Brain microvascular endothelial cell (primary cell): ENCODE measurements at places on chromosomes 3 and 15.
A peak's percentile ranks its signal among the peaks of the same experiment; 100 is the strongest.

DNA sequence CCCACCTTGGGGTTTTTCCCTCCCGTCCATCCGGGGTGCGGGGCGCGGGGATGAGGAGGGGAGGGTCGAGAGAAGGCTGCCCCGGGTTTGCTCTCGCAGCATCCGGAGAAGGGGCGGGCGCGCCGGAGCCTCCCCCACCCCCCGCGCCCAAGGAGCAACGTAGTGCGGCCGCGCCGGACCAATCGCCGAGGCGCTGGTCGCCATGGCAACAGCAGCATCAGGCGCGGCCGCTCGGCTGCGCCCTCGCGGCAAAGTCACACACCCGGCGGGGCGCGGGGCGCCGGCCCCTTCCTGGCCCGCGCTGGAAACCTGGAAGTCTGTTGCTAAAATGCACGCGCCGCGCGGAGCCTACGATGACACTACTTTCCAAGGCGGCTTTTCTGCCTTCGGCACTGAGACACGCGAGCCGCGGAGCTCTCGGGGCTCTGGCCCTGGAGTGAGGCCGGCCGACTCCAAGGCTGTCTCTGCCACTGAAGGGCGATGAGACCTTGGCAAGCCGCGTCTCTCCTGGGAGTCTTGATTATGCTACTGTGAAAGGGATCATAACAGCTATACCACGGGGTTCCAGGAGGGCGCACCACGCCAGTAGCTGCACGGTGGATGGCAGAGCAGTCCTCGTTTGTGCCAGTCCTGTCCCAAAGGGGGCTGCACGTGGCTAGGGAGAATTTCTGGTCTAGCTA, at the start of gene IQSEC1:
IQSEC1 (minus strand) TSS at position 104 of the 680 bp plus-strand sequence. CDS start 415 bp downstream, outside the sequence.
- DNase-seq, result no peak

- no peak for DNase-seq
Observed at GRCh38 chr3:63429905-63430304, 151.8 kb downstream of the SYNPR start.

DNA sequence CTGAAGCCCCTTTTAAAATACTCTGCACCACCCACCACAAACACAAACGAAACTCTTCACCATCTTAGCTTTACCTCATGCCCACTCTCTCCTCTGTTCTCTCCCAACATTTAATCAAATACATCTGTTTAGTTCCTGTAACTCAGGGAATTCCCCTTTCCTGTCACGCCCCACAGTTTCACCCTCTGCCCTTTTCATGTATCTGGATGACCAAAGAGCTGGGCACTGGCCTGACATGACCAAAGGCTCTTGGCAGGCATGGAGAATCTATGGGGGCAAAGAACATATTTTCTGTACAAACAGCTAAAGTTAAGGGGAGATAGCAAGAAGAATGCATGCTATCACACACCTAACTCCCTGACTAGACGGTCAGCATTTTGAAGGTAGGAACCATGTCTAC, 270.0 kb downstream of the TBL1XR1 start:
- DNase-seq, result no peak

DNA sequence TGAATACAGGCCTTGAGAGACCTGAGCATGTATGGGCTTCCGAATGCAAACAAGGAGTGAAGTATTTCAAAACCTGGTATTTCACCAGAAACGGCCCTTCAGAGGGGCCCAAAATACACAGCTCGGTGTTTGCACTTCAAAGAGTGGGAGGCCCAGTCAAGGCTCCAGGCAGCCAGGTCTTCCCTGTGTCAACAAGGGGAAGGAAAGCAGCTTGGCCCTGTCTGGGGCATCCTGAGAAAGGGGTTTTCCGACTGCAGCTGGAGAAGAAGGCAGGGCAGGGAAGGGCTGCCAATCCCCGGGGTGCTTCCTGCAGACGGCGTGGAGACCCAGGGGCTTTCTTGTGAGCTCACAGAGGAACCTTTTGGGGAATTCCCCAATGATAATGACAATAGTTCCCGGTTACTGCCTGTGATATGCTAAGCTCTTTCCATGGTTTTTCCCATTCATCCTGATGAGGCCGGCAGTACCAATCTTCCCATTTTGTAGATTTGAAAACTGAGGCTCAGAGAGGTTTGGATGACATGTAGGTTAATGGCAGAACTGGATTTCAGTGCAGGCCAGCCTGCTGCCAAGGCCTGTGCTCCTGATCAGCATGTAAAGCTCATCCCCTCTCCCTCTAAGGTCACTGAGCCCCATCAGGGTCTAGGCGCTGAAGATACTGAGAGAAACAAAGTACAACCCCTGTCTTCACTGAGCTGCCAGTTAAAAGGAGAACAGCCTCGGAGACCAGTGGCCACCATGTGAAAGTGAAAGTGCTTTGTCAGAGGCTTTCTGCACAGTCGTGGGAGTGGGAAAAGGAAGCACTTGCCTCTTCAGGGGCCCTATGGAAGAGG, 43.0 kb upstream of the TLE3 start:
- peak; percentile 66 for DNase-seq

DNA sequence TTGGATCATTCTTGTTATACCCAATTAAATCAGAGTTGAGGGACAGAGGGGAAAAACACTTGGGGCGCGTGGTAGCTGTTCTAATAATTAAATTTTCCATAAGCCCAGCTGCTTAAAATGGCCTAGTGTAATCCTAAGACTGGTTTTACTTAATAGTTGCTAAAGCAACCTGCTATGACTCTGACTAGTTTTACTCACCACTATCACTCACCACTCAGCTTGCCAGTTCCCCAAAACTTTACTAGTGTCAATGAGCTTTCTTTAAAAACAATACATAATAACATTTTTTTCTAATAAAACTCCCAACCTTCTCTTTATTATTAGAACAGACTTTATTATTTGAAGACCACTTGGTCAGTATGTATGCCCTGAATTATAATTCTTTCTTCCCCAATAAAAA, 49.6 kb downstream of the ECT2 start:
- DNase-seq, result no peak

DNA sequence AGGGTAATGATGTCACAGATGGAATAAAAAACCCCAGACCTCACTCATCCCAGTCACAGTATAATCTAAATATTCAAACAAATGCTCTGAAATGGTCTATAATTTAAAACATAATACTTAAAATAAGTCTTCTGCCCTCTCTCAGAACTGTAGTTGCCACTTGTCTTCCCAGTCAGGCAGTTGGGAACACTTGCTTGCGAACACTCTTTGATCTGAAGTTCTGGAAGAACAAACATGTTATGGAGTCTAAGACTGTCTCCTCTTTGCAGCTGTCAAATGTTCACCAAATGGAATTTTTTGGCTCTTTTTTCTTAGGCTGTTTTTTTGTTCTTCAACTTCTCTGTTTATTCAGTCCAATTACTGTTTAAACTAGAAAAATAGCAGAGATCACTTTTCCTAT, 711.1 kb upstream of the GOLIM4 start:
- no peak for DNase-seq

- no peak for DNase-seq
Observed at GRCh38 chr3:116640109-116640508, 69.5 kb upstream of the TUSC7 start.

DNA sequence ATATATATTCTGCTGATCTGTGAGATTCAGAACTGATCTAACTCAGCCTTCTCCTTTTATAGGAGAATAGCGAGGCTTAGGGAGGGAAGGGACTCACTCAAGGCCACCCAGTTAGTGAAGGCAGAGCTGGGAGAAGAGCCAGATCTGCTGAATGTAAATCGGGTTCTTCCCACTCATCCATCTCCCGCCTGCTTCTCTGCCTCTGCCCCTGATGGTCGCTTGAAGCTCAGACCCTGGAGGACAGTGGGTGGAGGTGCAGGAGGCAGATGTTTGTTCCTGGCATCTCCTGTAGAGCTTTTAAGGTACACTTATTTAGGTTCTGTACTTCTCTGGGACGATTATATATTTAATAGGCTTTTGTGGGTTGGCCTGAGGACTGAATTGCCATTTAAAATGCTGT, 4.3 kb downstream of the PDIA5 start:
- DNase-seq, result no peak

DNA sequence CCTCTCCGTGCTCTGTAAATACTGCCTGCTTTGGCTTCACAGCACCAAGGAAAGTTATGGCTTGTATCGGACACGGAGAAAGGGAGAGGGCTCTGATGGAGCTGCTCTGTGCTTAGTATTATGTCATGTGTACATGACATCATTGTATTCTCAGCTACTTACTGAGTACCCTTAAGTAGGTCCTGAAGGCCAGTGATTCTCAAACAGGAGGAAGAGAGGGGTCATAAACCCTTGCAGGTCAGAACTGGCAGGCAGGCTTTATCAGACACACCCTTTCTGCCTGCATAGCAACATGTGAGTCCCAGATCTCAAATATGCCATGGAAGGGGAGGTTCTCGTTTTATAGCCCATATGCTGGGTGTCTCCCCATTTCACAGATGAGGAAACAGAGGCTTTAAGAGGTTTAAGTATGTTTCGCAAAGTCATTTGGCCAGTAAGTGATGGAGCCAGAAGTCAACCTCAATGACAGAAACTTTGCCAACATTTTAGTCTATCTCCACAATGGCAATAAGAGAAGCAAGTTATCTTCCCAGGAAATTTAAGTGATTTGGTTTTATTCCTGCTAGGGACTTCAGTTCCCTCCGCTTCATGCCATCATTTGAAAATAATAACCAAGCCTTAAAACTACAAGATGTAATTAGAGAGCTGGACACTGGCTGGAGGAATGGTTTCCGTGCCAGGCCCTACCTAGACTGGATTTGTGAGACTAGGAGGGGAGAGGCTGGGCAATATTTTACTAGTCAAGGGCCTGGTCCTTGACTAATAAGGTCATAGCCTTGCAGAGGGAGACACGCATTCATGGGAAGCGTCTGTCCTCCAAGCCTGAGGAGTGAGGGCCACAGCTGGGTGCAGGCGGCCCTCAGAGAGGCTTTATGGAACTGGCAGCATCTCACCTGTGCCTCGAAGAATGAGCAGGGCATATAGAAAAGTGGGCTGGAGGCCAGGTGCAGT, 133.0 kb downstream of the XXYLT1 start:
- no peak for DNase-seq

DNA sequence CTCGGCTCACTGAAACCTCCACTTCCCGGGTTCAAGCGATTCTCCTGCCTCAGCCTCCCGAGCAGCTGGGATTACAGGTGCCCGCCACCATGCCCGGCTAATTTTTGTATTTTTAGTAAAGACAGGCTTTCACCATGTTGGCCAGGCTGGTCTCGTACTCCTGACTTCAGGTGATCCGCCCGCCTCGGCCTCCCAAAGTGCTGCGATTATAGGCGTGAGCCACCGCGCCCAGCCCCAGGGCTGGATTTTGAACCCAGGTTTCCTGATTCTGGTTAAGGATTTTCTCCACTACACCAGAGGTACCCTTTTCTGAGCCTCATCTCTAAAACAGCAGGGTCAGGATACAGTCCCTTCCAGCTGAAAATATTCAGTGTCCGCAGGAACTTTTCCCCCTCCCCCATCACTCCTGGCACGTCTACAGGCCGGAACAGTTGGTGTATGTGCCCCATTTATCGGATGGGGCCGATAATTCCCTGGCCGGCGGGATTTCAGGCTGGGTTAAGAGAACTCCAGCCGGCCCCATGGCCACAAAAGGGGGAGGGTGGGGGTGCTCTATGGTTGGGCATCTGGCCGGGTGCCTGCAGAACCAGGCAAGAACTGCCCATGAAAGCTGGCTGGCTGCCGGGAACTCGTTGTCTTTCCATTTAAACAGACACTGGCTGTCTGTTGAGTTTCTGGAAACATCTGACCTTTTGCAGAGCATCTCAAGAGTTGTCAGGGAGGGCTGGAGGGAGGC, 26.8 kb upstream of the SEMA4B start:
- DNase-seq, result no peak

- peak; percentile 4 for DNase-seq
Observed at GRCh38 chr3:72086042-72086742, 301.2 kb upstream of the PROK2 start.

DNA sequence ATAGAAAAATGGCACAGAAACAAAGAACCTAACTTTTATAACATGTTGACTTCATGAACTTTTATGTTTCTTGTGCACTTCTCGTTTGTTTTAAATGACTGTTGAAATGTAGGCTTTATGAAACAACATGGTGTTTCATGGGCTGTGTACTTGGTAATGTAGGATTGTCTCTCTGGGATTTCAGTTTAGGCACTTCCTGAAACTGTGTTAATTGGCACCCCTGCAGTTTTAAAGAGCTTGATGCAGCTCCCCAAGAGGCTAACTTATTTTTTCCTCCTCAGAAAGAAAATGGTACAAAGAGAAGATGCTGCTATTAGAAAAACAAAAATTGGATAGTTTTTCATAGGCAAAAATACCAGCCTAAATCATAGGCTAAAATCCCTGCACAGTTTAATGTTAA, 239.2 kb downstream of the GRM7 start:
- no peak for DNase-seq

DNA sequence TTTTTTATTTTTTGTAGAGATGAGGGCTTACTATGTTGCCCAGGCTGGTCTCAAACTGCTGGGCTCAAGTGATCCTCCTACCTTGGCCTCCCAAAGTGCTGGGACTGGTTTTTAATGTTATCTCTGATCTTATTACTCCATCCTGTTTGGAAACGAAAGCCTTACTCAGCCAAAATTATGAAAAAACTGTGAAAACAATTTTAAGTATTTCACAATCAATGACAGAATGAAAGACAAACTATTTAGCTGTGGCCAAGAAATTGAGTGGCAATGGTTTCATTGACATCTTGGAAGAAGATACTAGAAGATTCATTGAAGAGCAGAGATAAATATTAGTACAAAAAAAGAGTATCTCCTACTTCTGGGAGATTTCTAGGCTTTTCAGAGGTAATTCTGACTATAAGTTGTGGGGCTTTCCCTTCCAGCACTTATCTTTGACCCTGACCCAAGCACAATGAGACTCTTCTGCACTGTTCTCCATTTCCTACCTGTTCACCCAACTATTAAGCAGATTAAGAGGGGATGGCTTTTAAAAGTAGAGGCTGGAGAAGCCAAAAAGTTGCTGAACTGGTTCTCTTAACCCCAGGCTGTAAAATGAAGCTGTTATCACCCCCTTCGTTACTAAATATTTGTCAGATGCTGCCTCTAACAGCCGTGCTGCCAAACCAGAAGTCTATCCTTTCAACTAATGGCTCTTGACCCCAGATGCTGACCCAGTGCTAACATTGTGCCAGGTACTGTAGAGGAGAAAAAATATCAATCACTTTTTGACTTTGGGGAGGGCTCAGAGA, 14.2 kb upstream of the SLC25A36 start:
- no peak for DNase-seq

DNA sequence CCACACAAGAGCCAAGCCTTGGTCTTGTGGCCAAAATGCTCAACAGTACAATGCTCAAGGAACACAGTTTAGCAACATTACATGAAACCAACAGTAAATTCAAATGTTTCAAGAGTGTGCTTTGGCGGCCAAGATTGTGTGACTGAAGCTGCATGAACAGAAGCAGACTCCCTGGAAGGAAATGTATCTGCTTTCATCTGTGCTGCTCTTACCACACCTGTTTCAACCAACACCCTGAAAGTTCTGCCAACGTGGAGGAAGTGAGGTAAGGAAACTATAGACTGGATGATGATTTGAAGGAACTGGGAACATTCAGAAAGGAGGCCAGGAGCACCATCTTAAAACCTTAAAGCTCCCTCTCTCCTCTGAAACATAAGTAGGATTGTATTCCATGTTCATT, 55.7 kb downstream of the MB21D2 start:
- DNase-seq, result no peak

DNA sequence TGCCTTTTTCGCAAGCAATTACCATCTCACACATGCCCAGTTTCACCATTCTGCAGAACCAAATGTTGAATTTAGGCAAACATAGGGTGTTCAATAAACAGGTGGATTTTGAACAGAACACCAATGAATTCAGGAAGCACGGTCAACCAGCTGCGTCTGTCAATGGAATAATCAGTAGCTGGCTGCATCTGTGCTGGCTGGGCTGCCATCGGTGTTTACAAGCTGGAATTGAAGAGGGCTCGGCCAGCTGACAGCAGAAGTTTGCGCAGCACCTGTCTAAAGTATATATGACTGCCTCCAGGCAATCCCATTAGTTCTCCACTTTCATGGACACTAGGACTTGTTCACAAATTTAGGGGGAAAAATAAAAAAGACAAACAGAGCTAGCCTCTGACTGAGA, 996.4 kb upstream of the CFAP20DC start:
- DNase-seq, result no peak
